ENCODE measurements at places on chromosomes 2 and 18. TPM values are rescaled to one million over a fixed set of nuclear protein-coding genes. Genes with fewer than 3 reads are reported as not detected.

GRCh38 chr2:237171881-237172280, 86.2 kb downstream of the COPS8 start:
- DNase-seq = no peak

The COL4A3 gene
- not detected for total RNA-seq

DNA sequence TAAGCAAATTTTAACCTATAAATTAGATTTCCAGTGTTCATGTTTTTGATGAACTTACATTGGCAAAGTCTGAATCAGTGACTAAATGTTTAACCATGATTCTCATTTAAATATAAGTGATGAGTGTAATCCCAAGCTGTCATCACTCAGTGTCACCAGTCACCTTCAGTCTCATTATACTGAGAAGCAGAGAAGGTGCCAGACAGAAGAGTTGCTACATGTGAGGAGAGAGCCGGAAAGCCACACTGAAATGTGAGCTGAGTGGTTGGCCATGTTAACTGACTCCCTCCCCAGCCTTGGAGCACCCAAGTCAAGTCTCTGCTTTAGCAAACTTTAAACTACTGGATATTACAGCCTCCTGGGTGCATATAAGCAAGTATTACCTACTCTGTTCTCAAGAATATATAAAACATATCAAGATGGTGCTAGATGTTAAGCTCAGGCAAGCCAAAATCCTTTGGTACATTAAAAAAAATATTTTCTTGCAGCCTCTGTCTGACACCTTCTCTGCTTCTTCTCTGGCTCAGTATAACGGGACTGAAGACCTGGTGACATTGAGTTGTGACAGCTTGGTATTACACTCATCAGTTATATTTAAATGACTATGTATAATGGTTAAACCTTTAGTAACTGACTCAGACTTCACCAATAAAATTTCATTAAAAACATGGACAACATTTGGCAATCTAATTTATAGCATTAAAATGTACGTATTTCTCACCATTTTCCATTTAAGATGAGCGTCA, 75.8 kb upstream of the MAP3K20 start:
- no peak for DNase-seq

The ZSWIM2 gene
- total RNA-seq = not detected

The ACSL3 gene
- total RNA-seq = 115 TPM

The CABYR gene
- total RNA-seq = 0.52 TPM

DNA sequence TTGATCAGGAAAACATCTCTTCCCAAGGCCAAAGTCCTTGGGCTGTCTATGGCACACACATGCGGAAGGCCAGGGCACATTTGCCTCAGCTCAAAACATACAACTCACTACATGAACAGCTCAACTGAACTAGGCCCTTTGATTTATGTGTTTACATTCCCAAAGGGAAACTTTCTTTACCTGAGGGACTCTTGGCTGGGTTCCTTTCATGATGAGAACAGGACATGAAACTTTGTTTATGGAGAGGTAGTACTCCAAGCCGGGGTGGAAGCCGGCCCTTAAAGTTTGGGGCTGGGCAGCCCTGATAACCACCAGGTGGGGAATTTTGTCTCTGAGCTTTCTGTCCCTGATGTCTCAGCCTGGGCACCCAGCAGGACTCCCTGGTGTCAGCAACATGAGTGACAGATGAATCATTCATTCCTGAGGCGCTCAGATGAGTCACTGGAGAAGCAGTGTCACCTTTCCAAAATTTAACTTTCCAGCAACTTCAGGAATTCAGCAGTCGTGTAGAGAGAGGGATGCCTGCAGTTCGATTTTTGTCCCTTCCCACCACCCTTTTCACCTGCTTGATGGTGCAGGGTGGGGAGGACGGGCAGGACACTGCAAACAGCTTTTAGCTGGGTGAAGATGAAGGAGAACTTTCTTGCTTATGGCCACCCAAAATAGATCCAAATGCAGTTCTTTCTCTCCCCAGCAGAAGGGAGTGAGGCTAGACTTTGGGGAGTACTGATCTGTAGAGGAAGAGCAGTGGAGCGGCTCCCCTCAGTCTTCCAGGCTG, 331.6 kb downstream of the DYSF start:
- no peak for DNase-seq

DNA sequence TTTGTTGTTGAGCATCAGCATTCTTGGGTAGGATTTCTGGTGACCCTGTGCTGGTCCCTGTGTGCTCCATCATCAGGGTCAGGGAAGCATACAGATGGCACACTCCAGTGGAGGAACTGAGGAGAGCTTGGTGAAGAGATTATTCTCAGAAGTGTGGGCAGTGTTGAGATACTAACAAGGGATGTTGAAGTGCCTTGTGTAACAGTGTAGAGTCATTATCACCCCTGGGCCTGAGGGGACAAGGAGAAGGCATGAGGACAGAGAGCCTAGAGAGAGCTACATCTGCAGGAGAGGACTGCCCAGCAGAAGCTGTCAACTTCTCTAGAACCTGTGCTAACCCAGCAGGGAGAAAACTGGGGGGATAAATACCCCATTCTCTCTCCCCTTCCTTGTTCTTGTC, 189.0 kb downstream of the PLCL1 start:
- no peak for DNase-seq

- DNase-seq = no peak
Measured at GRCh38 chr18:79469751-79470505, 74.2 kb downstream of the NFATC1 start.

The ERBB4 gene
- total RNA-seq = 0.04 TPM

- DNase-seq = no peak
Measured at GRCh38 chr2:43824512-43824911, 14.1 kb downstream of the ABCG5 start.

The FAP gene
- 3.3 TPM for total RNA-seq

- no peak for DNase-seq
Measured at GRCh38 chr2:29816651-29817050, 104.7 kb downstream of the ALK start.

The NR4A2 gene
- total RNA-seq = 0.70 TPM

The DOCK10 gene
- total RNA-seq = 22.8 TPM

The CMPK2 gene
- 4.8 TPM for total RNA-seq

The HRH4 gene
- total RNA-seq = not detected

DNA sequence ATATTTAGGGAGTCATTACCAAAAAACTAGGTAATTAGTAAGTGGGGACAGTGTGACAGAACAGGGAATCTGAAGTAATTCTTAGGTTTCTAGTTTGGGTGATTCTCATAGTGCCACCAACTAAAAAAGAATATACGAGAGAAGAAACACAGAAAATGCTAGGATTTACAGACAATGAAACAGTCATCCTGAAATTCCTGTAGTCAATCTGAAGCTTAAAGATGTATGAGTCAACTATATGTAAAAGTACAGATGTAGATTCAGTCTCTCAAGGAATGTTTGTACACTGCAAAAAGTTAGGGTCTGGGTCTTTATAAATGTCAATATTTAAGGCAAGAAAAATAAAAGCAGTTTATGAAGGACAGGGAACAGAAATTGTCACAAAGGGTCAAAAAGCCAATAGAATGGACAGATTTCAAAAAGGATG, 107.0 kb downstream of the STRN start:
- DNase-seq = no peak

DNA sequence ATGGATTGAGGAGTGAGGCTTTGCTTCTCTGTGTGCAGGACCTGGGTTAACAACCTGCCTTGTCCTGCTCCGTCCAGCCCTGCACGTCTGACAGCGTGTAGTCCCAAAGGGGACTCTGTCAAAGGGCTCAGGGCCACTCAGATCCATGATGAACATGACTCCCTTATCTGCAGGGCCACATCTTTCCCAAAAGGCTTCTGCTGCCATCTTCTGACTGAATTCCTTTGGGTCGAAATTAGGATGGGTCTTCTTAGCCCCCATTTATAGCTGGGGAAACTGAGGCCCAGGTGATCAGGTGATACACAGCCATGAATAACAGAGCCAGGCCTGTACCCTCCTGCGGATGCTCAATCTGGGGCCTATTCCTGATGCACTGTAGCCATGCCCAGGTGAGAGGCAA, 109.2 kb downstream of the CELF4 start:
- DNase-seq = no peak

GRCh38 chr2:235523021-235523420, 29.2 kb downstream of the AGAP1 start:
- no peak for DNase-seq

GRCh38 chr2:64881037-64881492, 108.1 kb upstream of the SLC1A4 start:
- DNase-seq = no peak

GRCh38 chr2:70084973-70085710, 2.1 kb upstream of the PCBP1 start:
- DNase-seq = no peak

GRCh38 chr2:23992931-23993330, 17.0 kb upstream of the MFSD2B start:
- no peak for DNase-seq

The TWIST2 gene
- total RNA-seq = 25.6 TPM

- DNase-seq = no peak
Measured at GRCh38 chr18:31740180-31740579, 20.5 kb downstream of the SLC25A52 start.

DNA sequence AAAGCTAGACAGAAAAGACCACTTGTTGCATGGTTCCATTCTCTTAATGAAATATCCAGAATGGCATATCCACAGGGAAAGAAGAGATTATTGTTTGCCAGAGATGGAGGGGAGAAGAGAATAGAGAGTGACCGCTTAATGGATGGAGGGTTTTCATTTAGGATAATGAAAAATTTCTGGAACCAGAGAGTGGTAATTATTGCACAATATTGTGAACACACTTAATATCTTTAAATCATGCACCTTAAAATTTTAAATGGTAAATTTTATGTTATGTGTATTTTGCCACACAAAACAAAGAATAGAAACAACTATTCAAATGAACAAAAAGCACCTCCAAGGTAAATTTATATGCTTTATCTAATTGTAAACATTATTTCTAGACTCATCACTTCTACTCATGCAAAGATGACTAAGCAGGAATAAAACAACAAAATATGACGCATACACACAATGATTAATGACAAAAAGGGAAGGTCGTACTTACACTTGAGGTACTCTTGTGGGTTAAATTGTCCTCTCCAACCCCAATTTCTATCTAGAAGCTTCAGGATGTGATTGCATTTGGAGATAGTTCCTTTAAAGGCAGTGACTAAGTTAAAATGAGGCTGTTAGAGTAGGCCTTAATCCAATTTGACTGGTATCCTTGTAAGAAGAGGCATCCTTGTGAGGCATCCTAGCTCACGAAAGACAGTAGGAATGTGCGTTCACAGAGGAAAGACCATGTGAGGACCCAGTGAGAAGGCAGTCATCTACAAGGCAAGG, 18.7 kb upstream of the DHRS9 start:
- no peak for DNase-seq

The IL1RL1 gene
- not detected for total RNA-seq

The TMEM37 gene
- total RNA-seq = 1.5 TPM

- DNase-seq = no peak
Measured at GRCh38 chr2:103004426-103004942, 242.7 kb downstream of the TMEM182 start.

GRCh38 chr18:54774981-54775665, 53.2 kb upstream of the RAB27B start:
- DNase-seq = no peak

The LRP1B gene
- 0.76 TPM for total RNA-seq

- DNase-seq = no peak
Measured at GRCh38 chr2:227908266-227909054, 37.0 kb downstream of the DAW1 start.

GRCh38 chr2:19068206-19068605, 290.2 kb downstream of the OSR1 start:
- no peak for DNase-seq

- DNase-seq = peak; percentile 48
Measured at GRCh38 chr2:77104554-77104953, 417.6 kb downstream of the LRRTM4 start.

The MDH1B gene
- total RNA-seq = 2.6 TPM

- DNase-seq = no peak
Measured at GRCh38 chr2:142234741-142235140, 103.9 kb upstream of the LRP1B start.

GRCh38 chr2:28613633-28614501, 118.0 kb downstream of the PLB1 start:
- peak; percentile 67 for DNase-seq

- no peak for DNase-seq
Measured at GRCh38 chr2:240405684-240406313, 29.7 kb upstream of the GPC1 start.

DNA sequence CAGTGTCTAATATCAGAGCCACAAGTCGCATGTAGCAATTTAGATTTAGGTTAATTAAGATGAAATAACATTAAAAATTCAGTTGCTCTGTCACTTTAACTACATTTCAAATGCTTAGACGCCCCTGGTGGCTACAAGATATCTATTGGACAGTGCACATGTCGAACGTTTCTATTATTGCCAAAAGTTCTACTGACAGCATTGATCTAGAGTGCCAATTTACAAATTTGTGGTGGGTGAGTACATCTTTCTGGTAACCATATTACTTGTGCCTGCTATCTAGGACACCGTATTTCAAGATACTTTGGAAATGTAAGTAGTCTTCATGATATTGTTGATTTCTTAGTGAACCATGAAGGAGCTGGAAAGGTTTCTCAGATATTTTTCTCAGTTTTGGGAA, 20.2 kb downstream of the PIK3C3 start:
- DNase-seq = no peak

The DYNC1I2 gene
- total RNA-seq = 72.6 TPM

The ZBTB7C gene
- total RNA-seq = 1.1 TPM

The PRSS56 gene
- total RNA-seq = not detected

The PLEKHA3 gene
- 10.3 TPM for total RNA-seq

- no peak for DNase-seq
Measured at GRCh38 chr2:2098458-2099167, 232.5 kb downstream of the MYT1L start.

DNA sequence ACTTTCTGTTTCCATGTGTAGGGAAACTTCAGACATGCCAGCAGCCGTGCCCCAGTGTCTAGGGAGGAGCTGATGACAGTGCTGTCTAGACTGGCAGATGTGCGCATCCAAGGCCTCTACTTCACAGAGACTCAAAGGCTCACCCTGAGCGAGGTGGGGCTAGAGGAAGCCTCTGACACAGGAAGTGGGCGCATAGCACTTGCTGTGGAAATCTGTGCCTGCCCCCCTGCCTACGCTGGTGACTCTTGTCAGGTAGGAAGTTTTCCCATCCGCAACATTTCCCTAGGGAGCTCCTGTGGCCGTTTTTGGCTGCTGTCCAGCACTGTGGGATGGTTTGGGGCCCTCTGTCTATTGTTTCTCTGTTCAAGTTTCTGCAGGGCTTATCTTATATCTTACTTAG, 143.1 kb upstream of the TTC39C start:
- peak; percentile 47 for DNase-seq

GRCh38 chr2:74447230-74447999, 5.7 kb upstream of the RTKN start:
- DNase-seq = no peak

DNA sequence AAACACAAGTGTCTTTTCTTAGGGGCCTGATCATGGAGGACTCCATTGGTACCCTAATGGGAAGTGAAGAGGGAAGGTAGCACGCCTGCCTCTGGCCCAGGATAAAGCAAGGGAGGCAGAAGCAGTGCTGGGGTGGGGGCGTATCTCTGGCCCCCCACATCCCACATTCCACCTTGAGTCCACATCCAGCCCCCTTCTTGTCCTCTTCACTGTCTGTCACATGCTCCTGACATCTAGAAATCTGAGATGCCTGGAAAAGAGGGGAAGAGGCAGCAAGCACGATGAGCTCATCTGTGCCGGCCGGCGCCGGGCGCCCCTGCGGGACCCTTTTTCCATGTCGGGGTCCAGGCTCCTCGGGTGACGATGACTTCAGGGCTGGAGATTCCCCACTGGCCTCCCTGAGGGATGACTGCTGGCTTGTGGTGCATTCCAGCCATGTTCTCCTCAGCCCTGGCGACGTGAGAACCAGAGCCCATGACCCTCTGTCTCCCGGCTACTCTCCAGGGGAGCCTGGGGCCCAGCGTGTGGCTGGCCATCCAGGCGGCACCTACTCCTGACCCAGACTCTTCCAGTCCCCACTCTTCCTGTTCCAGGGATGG, 277.5 kb downstream of the DYSF start:
- no peak for DNase-seq

The C1GALT1C1L gene
- 3.9 TPM for total RNA-seq

Measured in H4 (cell line).